ENCODE measurements at places on chromosomes 1 and 21.

- DNase-seq = no peak
Observed at GRCh38 chr1:54392401-54392800, 13.8 kb downstream of the SSBP3 start.

GRCh38 chr21:44298301-44298700 lies 1.6 kb upstream of the PFKL start:
- no peak for DNase-seq

DNA sequence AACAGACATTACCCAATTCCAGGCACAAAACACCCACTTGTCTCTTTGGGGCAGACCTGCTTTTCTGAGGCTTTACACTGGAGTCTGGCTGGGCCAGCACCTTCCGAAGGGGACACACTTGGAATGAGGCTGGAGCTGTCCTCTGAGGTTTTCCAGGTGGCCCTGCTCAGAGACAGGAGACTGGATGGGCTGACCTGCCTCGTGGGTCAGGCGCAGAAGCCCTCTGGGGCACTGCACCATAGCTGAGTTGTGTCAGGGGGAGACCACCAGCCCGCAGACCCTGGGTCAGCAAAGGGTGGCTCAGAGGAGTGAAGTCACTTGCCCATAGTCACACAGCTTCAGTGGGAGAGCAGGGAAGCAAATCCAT lies 1.8 kb downstream of the SH2D5 start:
- DNase-seq = no peak

DNA sequence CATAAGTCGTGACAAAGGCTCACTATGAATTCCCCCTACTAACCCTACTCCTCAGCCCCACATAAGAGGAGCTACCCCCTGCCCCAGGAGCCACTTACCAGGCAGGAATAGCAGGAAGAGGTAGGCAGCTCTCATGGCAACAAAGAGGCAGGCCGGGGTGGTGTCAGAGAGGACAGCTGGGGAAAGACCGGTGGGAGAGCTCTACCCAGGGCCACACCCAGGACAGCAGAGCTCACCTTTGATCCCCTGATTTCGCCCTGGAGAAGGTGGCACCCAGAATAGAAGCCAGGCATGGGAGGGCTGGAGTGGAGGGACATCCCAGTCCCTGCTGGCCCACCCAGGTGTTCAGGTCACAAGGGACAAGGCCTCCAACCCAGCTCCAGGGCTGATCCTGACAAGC lies 2.3 kb downstream of the MFAP2 start:
- no peak for DNase-seq

DNA sequence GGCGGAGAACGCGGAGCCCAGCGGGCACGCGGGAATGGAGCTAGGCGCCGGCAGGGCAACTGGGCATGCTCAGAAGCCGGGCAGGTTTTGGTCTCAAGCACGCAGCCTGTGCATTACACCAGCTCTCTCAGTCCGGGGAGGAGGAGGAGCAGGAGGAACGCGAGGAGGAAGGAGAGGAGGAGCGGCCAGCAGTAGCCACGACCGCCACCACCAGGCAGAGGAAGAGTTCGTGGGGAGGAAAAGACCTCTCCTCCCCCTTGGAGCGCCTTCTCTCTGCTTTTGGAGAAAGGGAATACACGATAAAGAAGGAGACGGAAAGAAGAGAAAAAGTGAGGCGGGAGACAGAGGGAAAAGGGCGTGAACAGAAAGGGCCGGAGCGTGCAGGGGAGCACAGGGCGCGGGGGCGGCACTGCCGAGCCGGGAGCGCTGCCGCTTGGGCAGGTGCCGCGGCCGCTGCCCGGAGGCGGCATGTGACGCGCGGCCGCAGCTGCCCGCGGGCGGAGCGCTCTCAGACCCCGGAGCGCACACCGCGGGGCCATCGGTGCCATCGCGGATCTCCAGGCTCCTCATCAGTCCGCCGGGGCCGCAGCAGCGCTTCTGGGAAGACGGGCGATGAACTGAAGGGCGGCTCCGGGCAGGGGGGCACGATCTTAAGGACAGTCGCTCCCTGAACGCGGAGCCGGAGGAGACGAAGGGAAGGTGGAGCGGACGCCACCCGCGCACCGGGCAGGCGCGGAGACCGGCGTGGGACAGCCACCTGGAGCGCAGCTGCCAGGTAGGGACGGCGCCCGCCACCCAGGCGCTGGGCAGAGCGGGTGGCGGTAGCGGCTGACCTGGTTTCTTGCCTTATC lies at the start of gene CHRM3:
Gene CHRM3, plus strand, starts transcription at position 116 of the 851 bp plus-strand sequence. CDS start 520,884 bp downstream, outside the sequence.
- peak; percentile 43 for DNase-seq

DNA sequence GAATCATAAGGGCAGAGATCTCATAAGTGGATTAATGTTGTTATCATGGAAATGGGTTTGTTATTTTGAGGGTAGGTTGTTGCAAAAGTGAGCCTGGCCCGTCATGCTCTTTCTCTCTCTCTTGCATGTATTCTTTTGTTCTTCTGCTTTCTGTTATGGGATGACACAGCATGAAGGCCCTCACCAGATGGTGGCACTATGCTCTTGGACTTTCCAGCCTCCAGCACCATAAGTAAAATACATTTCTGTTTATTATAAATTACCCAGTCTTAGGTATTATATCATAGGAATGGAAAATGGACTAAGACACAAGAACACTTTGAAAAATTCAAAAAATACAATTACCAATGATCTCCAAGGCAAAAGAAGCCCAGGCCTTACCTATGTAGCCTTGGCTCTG lies 676.1 kb downstream of the PTPRU start:
- DNase-seq = no peak

DNA sequence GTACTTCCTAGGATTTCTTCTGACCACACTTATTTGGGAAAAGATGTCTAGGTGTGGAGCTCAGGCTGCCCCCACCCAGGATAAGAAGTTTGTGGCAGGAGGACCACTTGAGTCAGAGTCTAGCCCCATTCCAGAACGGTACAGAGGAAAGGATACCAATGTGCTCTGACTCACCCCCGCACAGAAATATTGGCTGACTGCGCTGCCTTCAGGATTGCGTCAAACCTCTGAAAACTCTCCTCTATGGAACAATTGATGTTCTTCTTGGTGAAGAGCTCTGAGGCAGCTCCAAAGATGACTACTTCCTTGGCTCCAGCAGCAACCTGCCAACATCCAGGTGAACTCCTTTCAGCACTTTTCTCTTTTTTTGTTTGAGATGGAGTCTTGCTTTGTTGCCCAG lies 11.2 kb downstream of the HMGCL start:
- no peak for DNase-seq

DNA sequence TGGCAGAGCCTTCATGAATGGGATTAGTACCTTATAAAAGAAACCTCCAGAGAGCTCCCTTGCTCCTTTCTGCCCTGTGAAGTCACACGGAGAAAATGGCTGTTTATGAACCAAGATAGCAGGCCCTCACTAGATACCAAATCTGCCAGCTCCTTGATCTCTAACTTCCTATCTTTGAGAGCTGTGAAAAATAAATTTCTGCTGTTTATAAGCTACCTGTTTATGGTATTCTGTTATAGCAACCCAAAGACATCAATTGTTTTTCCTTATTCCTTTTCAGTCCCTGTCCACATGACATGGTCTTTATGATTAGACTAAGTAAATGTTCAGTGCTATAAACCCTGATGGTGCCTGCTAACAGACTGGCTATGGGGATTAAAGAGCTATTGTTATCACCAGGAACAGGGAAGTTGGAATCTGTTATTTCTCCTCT lies 9.7 kb upstream of the STIL start:
- DNase-seq = no peak

- DNase-seq = no peak
Observed at GRCh38 chr1:178127482-178128191, 33.7 kb downstream of the RASAL2 start.

DNA sequence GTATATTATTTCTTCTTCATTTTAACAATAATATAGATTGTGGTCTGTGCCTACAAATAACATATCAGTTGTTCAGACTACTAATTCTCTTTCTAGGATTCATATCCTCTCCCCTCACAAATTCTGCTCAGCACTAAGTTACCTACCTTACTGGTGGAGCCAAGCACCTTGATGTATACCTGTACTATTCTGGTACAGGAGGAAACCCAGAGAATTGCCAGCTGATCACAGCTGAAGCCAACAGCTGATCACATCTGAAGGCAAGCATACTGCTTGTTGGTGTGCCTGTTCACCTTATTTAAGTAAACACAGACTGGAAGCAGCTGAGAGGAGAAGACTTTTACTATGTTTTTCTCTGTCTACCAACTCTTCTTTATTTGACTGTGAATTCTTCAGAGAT lies 101.8 kb downstream of the PBX1 start:
- DNase-seq = no peak

DNA sequence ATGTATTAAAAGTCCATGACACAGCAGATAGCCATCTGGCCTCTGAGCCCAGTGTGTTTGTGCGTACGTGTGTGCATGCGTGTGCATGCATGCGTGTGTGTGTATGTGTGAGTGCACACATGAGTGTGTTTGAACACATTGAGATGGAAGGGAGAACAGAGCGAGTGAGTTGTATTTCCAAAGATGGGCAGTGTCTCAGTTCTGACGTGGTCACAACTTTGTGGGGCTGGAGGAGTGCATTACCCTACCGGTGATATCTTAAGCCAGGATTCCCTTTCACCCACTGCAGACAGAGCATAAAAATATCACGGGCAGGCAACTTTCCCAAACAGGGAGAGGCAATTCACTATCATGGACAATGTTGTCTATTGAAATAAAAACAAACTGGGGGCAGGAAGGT lies 27.8 kb downstream of the IRF2BP2 start:
- no peak for DNase-seq

- DNase-seq = no peak
Observed at GRCh38 chr1:77940921-77941570, 37.8 kb downstream of the FUBP1 start.

DNA sequence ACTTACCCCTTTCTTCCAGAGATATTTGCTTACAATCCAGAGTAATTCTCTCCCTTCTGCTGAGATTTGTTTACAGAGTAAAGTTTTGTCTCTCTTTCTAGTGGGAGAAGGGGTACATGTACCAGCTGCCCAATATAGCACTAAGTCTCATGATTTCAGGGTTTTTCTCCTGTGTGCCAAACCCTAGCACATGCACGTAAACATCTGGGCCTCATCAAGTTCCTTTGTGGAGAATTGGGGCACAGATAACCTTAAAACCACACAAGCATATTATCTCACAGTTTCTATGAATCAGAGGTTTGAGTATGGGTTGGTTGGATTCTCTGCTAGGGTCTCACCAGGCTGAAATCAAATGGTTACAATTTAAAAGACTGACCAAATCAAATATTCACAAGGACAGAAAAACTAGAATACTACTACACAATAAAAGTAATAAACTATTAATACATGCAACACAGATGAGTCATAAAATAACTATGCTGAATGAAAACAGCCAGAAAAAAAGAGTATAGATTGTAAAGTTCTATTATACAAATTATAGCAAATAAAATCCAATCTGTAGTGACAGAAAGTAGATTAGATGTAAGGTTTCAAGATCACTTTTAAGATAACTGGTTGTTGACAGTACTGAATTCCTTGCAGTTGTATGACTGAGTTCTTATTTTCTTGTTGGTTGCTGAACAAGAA lies 347.4 kb upstream of the PTBP2 start:
- DNase-seq = no peak

DNA sequence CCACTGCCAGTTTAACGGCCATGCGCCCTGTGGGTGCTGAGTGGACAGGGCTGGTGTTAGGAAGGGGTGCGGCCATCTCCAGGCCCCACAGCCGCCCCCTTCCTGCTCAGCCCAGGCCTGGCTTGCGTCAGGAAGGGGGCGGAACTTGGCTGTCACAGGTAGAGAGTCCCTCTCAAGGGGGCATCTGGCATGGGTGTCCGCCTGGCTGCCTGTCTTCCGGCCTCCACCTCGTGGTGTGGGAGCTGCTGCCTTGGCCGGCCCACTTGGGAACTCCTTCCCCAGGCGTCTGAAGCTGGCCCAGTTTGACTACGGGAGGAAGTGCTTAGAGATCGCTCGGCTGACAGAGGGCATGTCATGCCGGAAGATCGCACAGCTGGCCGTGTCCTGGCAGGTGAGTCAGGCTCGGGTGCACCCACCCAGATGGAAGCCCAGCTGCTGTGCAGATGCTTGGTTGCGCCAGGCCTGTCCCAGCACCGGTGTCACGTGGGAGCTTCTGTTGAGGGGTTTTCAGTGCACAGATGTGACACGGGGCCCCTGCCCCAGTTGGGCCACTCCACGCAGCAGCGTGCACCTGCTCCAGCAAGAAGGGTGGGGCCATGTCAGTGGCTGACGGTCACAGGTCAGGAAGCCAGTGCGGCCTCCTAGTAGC lies 9.1 kb upstream of the ATAD3B start:
- DNase-seq = no peak

GRCh38 chr1:230395932-230396331 lies 30.2 kb downstream of the PGBD5 start:
- DNase-seq = no peak

- DNase-seq = no peak
Observed at GRCh38 chr1:81950591-81951244, 150.0 kb downstream of the ADGRL2 start.

DNA sequence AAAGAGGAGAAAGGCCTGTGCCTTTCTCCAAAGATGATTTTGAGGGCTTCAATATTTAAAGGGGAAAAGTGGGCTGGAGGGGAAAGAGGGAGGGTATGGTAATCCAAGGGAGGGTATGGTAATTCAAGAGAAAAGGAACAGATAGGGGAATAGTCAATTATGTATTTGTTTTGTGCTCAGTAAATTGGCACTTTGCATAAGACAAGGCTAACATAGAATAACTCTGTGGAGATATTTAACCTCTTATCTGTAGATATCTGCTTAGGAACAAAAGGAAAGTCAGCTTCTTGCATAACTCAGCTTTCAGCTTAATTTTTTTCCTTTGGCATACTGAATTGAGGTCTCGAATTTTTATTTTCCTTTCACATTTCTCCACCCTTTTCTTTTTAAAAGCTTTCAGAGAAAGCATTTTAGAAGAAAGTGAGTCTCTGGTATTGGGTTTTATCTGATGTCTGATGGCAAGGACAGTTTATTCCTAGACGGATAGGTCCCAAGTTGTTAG lies 119.9 kb upstream of the F3 start:
- DNase-seq = no peak

GRCh38 chr1:26122988-26123973 lies 11.7 kb downstream of the PDIK1L start:
- DNase-seq = no peak

- DNase-seq = peak; percentile 32
Observed at GRCh38 chr1:85061711-85062424, 13.6 kb upstream of the MCOLN3 start.

DNA sequence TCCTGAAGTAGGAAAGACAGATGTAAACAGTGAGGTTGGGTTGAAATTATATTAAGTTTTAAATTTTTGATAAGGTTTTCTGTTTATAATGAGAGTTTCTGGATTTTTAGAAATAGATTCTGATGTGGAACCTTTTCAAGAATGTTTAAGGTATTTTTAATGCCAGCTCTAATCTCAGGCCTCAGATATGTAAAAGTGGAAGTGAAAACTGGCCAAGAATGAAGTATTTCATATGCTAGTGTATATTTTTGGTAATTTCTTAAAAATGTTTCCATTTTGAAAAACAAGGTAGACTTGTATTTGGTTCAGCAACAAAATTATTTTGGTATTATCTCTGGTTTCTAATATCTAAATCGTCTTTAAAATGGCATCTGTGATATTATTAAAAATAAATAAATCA lies 14.4 kb downstream of the IFNAR1 start:
- DNase-seq = no peak

- no peak for DNase-seq
Observed at GRCh38 chr1:116463730-116464129, 90.7 kb downstream of the ATP1A1 start.
